IPS DF 6.9 (cell line): ENCODE measurements at places on chromosomes 13 and 19.

- no peak for DNase-seq
Observed at GRCh38 chr13:78476910-78477309, 126.4 kb downstream of the POU4F1 start.

DNA sequence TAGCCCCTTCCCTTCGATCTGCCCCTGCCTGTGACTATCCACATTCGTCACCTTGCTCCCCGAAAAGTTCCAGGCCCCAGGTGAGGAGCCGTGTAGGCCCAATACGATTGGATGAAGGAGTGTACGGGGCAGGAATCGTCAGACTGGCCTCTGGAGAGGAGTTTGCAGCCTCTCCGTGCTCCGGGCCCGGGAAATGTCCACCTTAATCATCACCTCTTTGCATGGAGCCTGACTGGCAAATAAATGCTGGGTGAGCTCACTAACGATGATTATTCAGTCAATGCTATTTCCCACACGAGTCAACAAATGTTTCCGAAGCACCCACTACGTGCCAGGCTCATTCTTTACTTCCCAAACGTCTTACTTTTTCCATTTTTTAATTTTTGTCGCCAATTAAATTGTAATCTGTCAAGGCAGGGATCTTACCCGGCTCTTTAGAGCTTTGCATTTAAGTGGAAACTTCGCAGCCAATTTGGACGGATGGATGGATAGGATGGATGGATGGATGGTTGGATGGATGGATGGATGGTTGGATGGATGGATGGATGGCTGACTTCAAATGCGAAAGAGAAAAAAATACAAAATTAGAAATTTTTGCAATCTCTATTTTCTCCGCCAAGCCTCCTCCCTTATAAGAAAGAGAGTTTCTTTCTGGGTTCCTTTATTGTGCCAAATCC is 45.8 kb downstream of the TGDS start:
- DNase-seq, result peak; percentile 18

- no peak for DNase-seq
Observed at GRCh38 chr13:97182111-97182890, 39.8 kb upstream of the MBNL2 start.

- no peak for DNase-seq
Observed at GRCh38 chr19:852136-853013, at the start of gene ELANE. ELANE (plus strand) TSS chr19:852303; CDS start chr19:852329, 26 bp downstream.

DNA sequence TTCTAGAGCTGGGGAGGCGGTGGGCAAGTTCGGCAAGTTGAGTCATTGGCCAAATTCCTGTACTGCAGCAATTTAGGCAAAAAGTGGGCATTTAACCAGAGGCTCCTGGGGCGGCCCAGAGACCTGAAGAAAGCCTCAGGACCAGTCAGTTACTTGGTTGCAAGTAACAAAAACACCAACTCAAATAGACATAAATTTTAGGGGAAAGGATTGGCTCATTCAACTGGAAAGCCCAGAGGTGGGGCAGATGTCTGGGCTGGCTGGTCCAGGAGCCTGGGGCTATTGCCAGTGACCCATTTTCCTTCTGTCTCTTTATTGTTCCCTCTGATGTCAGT is 97.1 kb downstream of the SIPA1L3 start:
- DNase-seq, result no peak
